Stimulated activated CD8-positive, alpha-beta memory T cell treated with anti-CD3 and anti-CD28 coated beads, Interleukin-15, amount 100 ng/mL, for 4 hours (primary cell): ENCODE measurements at places on chromosomes 1 and 21.

GRCh38 chr21:42091899-42092508 is 20.9 kb downstream of the UMODL1 start:
- no peak for DNase-seq

DNA sequence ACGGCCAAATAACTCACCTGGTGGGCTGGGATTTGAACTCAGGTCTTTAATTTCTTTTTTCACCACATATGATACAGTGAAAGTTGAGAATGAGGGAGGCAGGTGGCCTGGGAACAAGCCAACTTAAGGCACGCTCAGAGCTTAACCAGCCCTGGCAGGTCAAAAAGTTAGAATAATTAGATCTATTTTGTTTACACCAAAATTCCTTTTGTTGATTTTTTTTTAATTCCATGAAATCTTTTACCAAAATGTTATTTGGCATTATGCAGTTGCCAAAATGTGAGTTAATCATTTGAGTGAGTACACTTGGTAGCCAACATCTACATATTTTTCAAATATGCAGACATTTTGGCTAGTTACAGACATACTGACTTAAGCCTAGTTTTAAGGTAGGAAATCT is 36.8 kb downstream of the LHX8 start:
- no peak for DNase-seq

DNA sequence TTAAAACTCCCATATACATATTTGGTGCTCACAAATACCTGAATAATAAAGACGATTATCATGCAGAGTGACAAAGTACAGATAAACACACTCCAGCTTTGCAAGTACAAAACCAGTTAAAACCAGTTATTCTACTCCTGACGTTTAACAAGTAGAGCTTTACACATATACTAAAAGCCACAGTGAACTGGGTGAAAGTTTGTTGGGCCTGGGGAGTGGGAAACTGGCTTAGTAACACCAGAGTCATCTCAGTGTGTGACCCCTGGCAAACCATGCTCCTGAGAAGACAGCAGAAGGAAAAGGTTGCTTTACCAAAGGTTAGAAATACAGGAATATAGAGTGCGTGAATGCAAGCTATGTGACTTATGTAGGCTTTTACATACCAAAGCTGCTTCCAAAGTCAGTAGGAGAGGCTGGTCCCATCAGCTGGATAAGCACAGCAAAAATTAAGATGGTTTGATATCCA is 148.1 kb downstream of the NRIP1 start:
- no peak for DNase-seq

GRCh38 chr1:51920130-51920529 is 41.6 kb upstream of the NRDC start:
- no peak for DNase-seq

DNA sequence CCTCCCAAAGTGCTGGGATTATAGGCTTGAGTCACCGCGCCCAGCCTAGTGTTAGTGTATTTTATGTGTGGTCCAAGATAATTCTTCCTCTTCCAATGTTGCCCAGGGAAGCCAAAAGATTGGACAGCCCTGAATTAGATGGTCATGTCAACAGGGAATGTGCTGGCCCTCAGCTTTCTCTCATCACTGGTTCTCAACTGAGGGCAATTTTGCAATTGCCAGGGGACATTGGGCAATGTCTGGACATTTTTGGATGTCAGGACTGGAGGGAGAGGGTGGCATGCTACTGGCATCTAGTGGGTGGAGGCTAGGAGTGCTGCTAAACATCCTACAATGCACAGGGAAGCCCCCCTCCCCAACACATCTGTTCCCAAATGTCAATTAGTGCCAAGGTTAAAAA is 95.0 kb downstream of the LAMC2 start:
- no peak for DNase-seq

DNA sequence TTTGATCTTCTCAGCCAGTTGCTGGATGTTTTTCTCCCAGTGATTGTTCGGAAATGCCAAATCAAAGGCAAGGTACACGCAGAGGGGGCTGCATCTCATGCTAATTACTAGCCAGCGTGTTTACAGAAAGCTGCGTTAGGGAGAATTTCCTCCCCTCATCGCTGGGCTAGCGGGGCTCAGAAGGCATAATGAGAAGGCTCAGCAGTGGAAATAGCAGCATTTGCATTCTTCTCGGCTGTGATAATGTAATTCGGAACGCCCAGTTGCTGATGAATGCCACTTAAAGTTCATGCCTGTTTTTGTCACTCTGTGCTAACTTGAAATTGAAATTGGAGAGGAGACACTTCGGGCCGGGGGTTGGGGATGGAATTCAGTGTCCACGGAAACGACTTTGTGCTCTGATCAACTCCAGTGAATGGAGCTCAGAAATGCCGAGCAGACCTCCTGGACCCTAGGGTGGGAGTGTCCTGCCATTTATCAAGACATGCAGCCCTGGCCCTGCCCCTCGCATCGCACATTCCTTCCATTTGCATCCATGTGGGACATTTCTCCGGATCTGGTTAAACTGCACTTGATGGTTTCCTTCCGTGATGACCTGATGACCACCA is 313.4 kb upstream of the C1orf174 start:
- no peak for DNase-seq

DNA sequence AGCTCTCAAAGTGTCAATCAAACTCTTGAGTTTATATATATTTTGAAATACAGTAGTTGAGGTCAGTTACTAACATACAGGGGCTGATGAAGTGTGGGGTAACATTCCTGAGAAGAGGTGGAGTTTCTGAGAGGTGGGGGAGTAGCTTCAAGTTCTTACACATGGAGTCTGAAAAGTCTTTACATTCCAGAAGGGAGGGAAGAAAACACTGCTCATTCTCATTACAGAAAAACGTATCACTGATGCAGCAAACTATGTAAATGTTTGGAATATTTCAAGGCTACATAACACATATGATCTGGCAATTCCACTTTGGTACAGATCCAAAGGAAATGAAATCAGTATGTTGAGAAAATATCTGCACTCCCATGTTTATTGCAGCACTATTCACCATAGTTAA is 1065.8 kb upstream of the B3GALT2 start:
- no peak for DNase-seq

GRCh38 chr1:87358219-87358618 is 29.5 kb downstream of the LMO4 start:
- no peak for DNase-seq

DNA sequence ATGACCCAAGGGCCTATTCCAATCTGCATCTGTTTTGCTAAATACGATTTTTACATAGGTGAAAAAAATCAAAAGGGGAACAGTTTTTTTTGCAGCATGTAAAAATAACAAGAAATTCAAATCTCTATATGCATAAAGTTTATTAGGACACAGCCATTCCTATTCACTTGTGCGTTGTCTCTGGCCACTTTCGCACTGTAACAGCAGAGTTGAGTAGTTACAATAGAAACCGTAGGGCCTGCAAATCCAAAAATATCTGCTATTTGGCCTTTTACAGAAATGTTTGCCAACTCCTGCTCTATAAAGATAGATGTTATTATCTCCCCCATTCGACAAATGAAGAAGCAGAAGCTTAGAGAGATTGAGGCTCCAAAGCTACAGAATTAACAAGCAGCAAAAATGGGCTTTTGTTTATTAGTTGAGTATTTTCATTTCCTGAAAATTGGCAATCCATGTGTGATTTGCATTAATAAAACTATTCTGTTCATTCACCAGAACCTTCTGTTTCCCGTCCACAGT is 5.5 kb downstream of the DYNLT5 start:
- no peak for DNase-seq

DNA sequence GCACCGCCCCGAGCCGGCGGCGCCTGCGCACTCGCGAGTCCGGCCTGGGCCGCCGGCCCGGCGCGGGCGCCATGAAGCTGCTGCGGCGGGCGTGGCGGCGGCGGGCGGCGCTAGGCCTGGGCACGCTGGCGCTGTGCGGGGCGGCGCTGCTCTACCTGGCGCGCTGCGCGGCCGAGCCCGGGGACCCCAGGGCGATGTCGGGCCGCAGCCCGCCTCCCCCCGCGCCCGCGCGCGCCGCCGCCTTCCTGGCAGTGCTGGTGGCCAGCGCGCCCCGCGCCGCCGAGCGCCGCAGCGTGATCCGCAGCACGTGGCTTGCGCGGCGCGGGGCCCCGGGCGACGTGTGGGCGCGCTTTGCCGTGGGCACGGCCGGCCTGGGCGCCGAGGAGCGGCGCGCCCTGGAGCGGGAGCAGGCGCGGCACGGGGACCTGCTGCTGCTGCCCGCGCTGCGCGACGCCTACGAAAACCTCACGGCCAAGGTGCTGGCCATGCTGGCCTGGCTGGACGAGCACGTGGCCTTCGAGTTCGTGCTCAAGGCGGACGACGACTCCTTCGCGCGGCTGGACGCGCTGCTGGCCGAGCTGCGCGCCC is at the start of gene B3GALT6:
Gene B3GALT6, plus strand, starts transcription at position 30 of the 588 bp plus-strand sequence. Its CDS starts 42 bp downstream, at position 72.
- DNase-seq, result no peak

DNA sequence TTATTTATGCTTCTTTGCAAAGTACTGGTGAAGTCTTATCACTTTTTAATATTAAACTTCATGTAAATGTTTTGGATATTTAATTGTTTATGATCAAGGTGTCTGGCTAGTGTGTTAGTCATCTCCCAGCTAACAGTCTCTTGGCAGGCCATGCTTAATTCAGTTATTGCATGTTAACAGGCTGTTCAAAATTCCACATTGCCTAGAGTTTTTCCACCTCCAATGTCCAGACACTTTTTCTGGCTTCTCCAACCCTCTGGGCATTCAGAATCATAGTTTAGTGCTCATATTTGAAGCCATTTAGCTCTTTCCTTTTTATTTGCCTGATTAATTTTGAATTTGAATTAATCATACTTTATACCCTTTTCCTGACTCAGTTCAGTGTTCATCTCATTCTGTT is 69.2 kb downstream of the OLFML2B start:
- no peak for DNase-seq

GRCh38 chr1:40305451-40305850 is 11.6 kb downstream of the COL9A2 start:
- no peak for DNase-seq

- no peak for DNase-seq
These were observed 31.2 kb upstream of the COL6A2 start for GRCh38 chr21:46066591-46067331.

GRCh38 chr21:38208118-38208517 is 48.7 kb upstream of the KCNJ15 start:
- DNase-seq, result no peak

DNA sequence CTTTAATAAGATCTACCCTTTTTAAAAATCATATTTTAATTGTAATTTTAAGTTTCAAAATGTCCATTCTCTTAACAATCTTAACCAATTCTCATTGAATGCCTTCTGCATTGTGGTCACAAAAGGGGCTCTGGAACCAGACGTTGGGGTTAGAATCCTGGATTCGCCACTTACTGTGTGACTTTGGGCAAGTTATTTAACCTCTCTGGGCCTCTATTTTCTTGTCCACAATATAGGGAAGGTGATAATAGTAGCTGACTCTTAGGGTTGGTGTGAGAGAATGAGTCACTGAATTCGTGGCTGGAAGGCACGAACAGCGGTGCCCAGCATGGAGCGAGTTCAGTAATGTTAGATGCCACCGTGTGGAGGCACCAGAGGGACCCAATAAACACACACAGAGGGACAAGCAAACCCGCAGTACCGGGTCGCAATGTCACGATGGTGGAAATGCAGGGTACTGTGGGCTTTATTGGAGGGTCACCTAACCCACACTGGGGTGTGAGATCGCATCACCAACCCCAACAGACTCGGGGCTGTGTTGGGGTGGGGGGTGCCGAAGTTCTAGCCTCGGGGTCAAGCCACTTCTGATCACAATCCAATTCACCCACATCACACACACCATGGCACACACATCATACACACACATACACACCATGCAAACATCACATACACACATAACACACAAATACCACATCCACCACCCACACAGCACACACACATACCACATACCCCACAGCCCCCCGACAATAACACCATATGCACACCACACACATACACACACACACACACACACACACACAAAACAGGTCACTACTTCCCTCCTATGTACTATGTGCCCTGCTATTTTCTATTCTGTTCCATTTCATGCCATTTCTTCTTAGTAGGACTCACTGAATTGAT is 27.0 kb upstream of the IFNAR2 start:
- no peak for DNase-seq

GRCh38 chr1:30682396-30683275 is 40.7 kb downstream of the MATN1 start:
- no peak for DNase-seq

DNA sequence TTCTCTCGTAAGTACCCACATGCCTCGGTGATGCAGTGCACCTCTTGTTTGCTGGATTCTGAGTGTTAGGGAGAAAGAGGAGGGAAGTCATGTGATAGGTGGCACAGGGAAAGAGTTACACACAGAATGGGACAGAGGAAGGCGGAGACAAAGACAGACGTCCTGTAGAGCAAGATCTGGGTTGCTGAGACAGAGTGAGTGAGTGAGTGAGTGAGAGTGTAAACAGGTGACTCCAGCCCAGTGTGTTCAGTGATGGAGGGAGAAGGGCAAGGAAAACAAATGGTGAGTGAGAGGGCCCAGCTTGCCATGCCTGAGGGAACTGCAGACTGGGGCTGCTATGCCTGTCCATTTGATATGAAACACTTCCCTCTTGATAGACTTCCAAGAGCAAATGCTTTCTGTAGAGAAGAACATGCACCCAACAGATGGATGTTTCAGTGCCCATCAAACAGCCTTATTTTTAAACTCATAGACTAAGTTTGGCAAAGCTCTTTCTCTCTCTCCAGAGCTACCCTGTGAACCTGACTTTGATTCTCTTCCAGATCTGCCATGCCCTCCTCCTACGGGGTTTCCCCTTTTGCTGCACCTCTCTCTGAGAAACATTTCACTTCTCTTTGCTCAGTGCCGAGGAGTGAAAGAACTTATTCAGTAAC is 209.9 kb upstream of the COA6 start:
- DNase-seq, result no peak

DNA sequence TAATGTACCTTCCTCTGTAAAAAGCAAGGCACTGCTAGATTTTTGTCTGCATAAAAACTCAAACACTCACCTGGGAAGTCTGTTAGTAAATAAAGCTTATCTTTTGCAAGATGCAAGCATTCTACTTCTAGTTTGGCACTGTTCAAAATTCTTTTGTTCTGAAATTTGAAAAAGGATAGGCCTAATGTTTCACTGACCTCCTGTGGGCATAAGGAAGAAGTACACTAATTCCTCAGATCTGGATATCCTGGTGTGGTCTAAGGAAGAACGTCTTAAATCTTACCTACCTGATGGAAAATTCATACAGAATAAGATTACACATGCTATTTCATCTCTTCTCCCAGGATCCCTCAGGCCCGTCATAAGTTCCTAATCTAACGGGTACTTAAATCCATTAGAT is 93.5 kb upstream of the CAMK1G start:
- no peak for DNase-seq

GRCh38 chr1:156873659-156874058 is 13.0 kb downstream of the NTRK1 start:
- DNase-seq, result no peak

- DNase-seq, result no peak
These were observed 40.2 kb upstream of the SIPA1L2 start for GRCh38 chr1:232669981-232670747.

GRCh38 chr1:59238993-59239392 is 57.9 kb upstream of the FGGY start:
- no peak for DNase-seq

DNA sequence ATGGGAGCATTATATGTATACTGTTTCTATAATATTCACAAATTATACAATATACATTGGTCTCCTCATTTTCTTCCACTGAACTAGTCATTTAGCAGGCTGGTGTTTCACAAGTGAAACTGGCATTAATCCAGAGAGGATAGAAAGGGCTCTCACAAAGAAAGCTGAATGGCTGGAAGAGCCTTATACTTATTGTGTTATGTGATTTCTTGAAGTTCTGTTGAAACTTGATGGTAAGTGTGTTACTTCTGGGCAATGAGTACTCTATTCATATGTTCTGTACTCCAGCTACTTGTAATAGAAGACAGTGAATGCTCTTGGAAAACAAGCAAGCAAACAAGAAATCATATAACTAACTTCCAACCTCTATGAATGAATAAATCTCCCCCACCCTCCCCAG is 14.9 kb downstream of the STX12 start:
- no peak for DNase-seq
